CD4-positive, alpha-beta T cell treated with Interleukin-2 at 100 ng/mL for 4 hours (primary cell): ENCODE measurements at places on chromosomes 3 and 15.

DNA sequence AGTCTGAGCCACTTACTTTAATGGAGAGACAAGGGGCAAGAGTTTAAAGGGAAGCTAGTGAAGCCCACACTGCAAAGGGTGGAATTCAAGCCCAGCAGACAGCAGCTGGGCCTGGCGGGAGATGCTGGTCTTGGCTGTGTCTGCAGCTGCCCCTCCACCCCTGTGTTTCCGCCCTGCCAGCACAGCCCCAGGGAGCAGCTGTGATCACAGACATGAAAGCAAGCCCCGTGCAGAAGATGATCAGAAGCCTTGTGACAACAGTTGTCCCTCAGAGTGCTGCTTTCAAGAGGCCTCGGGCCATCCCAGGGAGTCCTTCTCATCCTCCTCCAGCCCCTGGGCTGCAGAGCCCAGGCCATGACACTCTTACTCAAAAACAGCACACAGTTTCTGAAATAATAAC lies 24.1 kb upstream of the SLC6A1 start:
- no peak for DNase-seq

DNA sequence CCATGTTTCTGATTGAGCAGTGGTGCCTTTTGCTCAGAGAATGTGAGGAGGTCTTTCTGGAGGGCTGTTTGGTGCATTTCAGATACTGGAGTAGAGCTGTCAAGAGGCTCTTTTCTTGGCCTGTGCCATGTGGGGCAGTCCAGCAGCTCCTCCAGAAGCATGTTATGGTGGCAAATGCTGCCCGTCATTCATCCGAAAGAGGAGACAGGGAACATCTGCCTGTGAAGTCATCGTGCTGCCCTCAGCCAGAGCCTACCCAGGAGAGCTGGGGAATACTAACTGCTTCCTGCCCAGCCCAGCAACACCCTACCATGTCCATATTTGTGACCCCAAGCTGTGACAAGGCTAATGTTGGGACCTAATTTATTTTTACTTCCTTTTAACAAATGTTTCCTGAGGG lies 82.2 kb upstream of the SLC6A6 start:
- no peak for DNase-seq

DNA sequence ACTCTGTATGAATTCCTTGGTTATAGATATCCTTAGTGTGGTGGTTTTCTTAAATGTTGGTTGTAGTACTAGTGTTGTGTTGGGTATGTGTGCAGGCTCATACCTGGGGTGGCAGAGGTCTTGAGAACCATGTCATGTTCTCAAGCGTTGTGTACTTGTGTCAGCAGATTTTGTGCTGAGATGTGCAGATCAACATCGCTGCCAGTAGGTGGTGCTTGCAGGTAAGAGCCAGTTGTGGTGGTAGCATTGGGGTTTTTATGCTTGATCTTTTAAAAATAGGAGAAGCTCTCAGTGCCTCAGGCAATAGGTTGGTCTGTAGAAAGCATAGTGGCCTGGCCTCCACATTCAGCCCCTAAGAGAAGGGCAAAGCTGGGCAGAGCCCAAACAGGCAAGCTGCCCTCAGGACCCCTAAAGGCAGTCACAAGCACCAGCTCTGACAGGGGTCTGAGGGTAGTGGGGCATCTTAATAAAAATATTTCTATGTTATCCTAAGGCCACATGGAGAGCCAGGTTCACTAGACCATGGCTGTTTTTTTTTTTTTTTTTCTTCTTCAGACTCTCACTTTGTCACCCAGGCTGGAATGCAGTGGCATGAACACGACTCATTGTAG lies 164.0 kb downstream of the IL20RB start:
- DNase-seq, result no peak

GRCh38 chr3:13233487-13234485 lies 160.6 kb upstream of the IQSEC1 start:
- DNase-seq, result peak; percentile 5

- no peak for DNase-seq
These were observed 38.6 kb upstream of the RAB6B start for GRCh38 chr3:133934073-133934970.

DNA sequence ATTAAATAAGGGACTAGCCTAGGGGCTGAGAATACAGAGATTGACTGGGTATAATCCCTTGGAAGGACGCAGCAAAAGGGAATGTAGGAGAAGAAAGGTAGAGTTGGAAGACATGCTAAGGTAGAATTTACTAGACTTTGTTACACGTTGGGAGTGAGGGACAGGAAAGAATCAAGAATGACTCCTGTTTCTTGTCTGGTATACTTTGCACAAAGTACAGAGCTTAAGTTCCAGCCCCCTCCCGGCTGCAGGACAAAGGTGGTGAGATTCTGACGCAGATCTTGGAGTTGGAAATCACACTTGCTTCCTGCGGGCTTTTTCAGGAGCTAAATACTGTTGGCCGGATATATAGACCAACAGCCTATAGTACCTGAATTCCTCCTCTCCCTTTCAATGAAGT lies 895 bp downstream of the HYKK start:
- no peak for DNase-seq

GRCh38 chr3:46944191-46944590 lies 32.4 kb downstream of the CCDC12 start:
- DNase-seq, result no peak

DNA sequence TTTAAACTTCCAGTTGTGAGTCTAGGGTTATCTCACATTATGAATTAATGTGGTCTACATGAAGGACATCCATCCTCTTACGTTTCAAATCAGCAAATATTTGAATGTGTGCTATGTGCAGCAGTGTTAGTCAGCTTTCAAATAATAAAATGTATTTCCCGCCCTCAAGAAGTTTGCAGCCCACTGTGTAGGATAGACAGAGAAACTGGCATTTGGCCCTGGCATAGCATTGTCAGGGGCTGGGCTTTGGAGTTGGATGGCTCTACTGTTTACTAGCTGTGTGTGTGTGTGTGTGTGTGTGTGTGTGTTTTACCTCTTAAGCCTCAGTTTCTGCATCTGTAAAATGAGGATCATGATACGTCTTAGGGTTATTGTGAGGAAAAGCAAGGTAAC lies 400.5 kb upstream of the C2CD4B start:
- DNase-seq, result no peak

DNA sequence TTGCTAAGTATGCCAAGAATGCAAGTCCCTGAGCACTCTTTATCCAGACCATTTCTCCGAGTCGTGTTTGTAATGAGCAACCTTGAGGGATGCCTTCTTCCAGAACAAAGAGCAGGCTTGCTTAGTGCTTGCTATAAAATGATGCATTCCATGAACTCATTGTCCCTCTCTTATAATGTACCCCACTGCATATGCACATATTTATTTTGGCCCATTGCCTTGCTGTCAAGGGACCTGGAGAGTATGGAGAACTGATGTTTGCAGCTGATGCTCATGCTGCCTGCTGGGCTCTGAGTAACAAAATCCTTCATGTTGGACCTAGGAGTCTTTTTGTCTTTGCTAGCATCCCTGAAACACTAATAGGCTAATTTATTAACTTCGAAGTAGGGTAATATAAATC lies 97.8 kb upstream of the AADACL2 start:
- no peak for DNase-seq

- DNase-seq, result no peak
These were observed 72.9 kb downstream of the TM4SF4 start for GRCh38 chr3:149547413-149547812.

DNA sequence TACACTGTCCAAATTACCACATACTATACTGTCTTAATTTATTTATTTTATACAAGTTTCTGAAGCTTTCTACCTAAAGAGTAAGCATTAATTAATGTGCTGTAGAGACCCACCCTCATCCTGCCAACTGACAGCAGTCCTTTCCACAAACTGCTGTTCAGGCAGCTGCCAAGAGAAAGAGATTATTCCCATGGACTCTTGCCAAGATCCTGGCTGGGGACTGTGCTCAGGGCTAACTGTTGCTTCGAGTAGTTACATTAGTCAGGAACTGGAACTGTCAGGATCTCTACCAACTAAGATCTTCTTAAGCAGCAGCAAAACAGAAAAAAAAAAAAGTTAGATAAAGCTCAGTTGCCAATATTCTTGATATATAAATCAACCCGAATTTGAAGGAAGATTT lies 398.8 kb downstream of the MECOM start:
- DNase-seq, result no peak

GRCh38 chr3:196237203-196237602 lies 20.9 kb downstream of the SLC51A start:
- DNase-seq, result no peak

GRCh38 chr15:60751985-60752952 lies 273.3 kb upstream of the ICE2 start:
- no peak for DNase-seq

DNA sequence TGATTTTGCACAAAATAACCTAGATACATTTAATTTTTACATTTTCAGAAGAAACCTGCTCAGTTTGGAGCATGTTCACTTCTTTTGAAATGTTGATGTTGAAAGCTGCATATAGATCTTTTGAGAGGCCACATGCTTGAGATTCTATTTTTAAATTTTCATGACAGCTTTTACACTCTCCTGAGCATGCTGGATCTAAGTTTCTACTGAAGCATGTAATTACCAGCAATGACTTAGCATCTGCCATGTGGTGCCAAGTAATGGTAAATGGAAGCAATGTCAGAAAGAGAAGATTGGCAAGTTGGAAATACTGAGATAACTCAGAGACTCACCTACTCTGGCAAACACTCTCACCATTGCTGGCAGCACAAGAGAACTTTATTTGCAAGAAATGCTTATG lies 310.6 kb downstream of the NSUN3 start:
- DNase-seq, result no peak

GRCh38 chr3:12461097-12461649 lies 23.1 kb upstream of the TSEN2 start:
- no peak for DNase-seq

DNA sequence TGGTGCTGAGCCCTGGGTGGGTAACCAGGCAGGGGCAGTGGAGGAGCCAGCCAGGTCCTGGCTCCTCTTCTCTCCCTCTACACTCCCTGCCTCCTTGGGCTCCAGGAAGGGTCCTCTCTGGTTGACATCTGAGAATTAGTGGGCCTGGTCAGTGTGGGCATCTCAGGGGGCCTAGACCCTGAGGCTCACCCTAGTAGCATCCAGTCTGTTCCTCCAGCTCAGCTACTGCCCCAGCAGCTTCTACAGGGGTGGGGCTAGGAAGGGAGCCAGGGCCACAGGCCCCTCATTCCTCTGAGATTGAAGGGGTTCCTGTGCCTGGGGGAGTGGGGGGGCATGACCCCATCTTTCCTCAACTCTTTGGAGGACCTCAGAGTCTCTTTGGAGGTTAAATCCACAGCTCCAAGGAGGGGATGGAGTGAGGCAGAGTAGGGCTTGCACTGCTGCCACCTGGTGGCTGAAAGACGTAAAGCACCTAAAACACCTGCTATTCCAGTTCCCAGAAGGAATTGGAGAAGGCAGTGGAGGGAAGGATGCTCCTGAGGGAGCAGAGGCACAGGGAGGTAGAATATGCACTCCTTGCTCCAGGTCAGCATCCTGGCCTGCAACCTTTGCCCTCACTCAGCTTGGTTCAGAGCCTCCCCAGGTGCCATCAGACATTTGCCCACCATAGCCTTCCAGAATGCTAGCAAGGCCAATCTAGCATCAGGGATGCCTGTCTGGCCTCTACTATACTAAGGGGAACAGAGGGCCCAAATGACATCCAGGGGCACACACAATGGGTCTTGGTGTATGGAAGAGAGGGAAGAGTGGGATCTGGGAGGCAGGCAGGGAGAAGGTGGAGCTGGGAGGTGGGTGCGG lies 25.1 kb downstream of the C3orf18 start:
- peak; percentile 59 for DNase-seq

GRCh38 chr3:186109897-186110803 lies 1.3 kb upstream of the ETV5 start:
- DNase-seq, result no peak

DNA sequence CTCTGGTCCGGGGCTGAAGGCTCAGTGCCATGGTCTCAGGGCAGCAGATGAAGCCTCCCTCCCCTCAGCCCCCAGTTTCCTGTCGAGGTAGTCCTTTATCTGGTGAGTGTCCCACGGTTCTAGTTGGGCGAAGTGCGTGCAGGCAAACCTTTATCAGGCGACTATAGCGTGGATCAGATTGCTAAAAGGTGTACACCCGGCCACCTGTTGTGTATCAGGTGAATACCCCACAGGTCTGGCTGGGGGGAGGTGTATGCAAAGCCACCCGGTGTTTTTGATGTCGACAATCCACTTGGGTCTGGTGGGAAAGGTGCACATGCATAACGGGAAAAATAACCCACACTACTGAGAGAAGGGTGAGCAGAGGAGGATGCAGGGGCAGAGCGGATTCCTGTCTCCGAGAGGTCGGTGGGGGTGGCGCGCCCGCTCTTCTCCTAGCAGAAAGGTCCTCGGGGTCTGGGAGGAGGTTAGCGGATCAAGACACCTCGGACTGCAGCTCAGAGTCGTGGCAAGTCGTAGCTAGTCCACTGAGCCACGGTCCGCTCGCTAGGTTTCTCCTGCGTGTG lies 507 bp downstream of the SLC12A6 start:
- DNase-seq, result peak; percentile 25

DNA sequence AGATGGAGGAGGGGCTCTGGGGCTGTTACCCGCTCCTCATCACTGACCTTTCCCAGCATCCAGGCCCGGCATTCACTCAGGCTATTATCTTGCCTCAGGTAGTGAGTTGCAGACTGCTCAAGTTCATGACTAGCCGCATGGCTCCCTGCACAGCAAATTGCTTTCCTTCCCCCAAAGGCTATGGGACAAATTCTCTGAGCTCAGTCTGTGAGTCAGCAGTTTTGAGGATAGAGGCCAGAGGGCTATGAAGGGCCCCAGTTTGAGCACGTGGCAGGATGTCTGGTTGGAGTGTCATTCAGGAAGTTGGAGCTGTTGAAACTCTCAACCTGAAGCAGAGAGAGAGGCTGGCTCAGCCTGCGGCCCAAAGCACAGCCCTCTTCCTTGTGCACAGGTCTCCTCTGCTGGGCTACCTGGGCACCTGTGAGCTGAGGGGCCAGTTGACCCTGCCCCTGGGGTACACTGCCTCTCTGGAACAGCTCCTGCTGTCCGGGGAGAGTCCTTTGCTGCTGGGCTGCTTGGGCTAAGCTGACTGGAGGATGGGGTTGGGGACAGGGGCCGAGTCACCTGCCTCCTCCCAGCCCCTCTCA lies 7.9 kb downstream of the FAH start:
- peak; percentile 31 for DNase-seq

GRCh38 chr3:150152567-150152966 lies 181.9 kb upstream of the PFN2 start:
- no peak for DNase-seq

DNA sequence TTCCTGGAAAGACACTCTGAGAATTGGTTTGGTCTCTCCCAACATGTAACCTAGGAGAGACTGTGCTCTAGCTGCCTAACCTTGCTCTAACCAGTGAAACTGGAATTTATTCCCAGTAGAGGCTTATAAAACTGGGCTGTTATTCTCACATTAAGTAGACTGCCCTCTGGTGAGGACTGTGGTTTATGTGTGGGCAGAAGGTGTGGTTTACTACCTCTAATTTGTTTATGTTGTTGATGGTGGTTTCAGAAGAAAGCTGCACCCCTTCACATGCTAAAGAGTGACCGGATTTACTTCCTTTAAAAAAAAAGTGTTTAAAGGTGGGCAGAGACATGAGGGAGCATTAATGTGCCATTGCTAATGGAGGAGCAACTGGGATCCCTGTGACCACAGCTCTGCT lies 273.2 kb downstream of the MECOM start:
- DNase-seq, result no peak

GRCh38 chr3:44511238-44511566 lies 33.7 kb upstream of the ZNF445 start:
- DNase-seq, result no peak
